ENCODE measurements at places on chromosomes 1 and 21. TPM values are rescaled to one million over a fixed set of nuclear protein-coding genes. Genes with fewer than 3 reads are reported as not detected.

Gene RNU1-1
- not detected for total RNA-seq

Gene TBX15
- 0.02 TPM for total RNA-seq

Gene PRAMEF33
- total RNA-seq, result not detected

Gene SRM
- 241 TPM for total RNA-seq

Gene LYPLAL1
- 23.1 TPM for total RNA-seq

Gene FCGR2B
- total RNA-seq, result not detected

Gene PCP4L1
- total RNA-seq, result 0.13 TPM

Gene S100B
- total RNA-seq, result not detected

Measured in A549 treated with CORT108297 at 1 μM for 4 hours (cell line).